Uterine smooth muscle cell (primary cell): ENCODE measurements at places on chromosomes 4 and X. TPM values are rescaled to one million over a fixed set of nuclear protein-coding genes. Genes with fewer than 3 reads are reported as not detected.

HUWE1 gene
- 140 and 149 TPM in 2 replicates for total RNA-seq

ZNF157 gene
- total RNA-seq = 0.11 and 0.12 TPM in 2 replicates

CTSO gene
- 10.8 and 11.6 TPM in 2 replicates for total RNA-seq

LRIT3 gene
- total RNA-seq = under 0.01 and 0.11 TPM in 2 replicates

PITX2 gene
- total RNA-seq = 0.37 and 0.89 TPM in 2 replicates

SSX1 gene
- not detected in 2 replicates for total RNA-seq

PAK3 gene
- total RNA-seq = 1.3 and 2.9 TPM in 2 replicates

NPFFR2 gene
- total RNA-seq = not detected in 2 replicates

PTTG2 gene
- 0.37 TPM in 1 of 2 replicates, not detected in the other for total RNA-seq

OCIAD2 gene
- 21.1 and 25.1 TPM in 2 replicates for total RNA-seq

CHRDL1 gene
- 0.25 and 1.2 TPM in 2 replicates for total RNA-seq

ADRA2C gene
- total RNA-seq = 1.2 and 1.5 TPM in 2 replicates

GPC4 gene
- 0.77 and 2.2 TPM in 2 replicates for total RNA-seq

JCHAIN gene
- total RNA-seq = 0.66 and 1.2 TPM in 2 replicates

TENM3 gene
- 5.8 and 7.0 TPM in 2 replicates for total RNA-seq

RASL11B gene
- 0.33 TPM in 1 of 2 replicates, not detected in the other for total RNA-seq

TMSB4X gene
- total RNA-seq = 9,171 and 15,814 TPM in 2 replicates

ADGRG4 gene
- not detected in 2 replicates for total RNA-seq

ARSJ gene
- total RNA-seq = 36.7 and 40.9 TPM in 2 replicates

RXFP1 gene
- total RNA-seq = 8.5 and 10.4 TPM in 2 replicates

RCHY1 gene
- 25.7 and 38.3 TPM in 2 replicates for total RNA-seq

STATH gene
- total RNA-seq = not detected in 2 replicates

HERC5 gene
- 1.4 and 2.7 TPM in 2 replicates for total RNA-seq

BMP3 gene
- total RNA-seq = under 0.01 TPM in 2 replicates

UGT2B17 gene
- not detected in 2 replicates for total RNA-seq

CABS1 gene
- total RNA-seq = not detected in 2 replicates

MAGEA12 gene
- total RNA-seq = not detected in 2 replicates

RHOXF2 gene
- not detected in 2 replicates for total RNA-seq

MAGEA8 gene
- total RNA-seq = not detected in 2 replicates

NWD2 gene
- total RNA-seq = not detected in 2 replicates

CXCL9 gene
- total RNA-seq = not detected in 2 replicates
